Dermis microvascular lymphatic vessel endothelial cell (primary cell): ENCODE measurements at places on chromosomes 1 and 21. TPM values are rescaled to one million over a fixed set of nuclear protein-coding genes. Genes with fewer than 3 reads are reported as not detected.

- no peak for DNase-seq
These were observed 190.5 kb downstream of the TOMM20 start for GRCh38 chr1:234938135-234938534.

DNA sequence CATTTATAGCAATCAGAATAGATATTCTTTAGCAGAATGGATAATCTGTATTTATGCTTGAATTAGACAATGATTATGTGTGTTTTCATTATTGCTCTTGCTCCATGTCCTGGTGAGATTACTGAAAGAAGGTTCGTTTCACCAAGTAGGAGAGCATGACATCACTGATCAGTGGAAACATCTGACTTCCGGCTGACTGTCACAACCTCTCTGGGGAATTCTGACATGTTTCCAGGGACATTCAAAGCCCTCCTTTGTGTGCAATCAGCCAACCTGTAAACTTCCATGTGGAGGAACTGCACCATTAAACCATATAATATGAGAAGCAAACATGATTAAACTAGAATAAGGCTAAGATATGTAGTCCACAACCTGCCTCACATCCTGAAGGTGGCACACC, 424.8 kb upstream of the ADGRL4 start:
- DNase-seq = peak; percentile 1

DNA sequence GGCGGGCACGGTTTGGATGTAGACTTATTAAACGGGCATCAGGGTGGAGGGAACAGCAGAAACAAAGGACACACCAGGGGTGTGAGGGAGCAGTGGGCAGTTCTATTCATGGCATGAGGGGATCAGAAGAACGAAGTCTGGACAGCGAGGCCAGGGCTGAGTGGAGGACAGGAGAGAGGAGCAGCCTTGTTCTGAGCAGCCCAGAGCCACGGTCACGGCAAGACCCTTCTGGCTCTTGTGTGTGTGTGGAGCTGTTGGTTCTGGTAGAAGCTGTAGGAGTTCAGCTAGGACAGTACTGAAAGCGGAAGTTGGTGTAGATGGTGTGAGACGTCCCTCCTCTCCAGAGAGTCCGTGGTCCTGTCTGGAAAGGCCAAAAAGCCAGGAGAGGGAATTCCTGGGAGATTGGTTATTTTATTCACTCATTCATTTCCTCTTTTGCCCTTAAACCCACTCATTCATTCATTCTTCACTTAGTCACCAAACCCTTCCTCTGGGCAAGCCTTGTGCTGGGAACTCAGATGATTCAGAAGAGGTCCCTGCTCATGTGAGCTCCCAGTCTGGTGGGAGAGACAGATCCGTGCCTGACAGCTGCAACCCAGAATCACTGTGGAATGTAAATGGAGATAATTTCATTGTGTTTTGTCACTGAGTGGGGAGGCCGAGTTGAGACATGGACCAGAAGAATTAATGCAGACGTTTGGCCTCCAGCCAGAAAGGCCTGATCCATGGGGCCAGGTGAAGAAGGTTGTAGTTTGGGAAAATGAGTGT, 4.1 kb upstream of the ACOT11 start:
- DNase-seq = peak; percentile 38

GRCh38 chr1:51294566-51295184, 35.7 kb downstream of the TTC39A start:
- no peak for DNase-seq

DNA sequence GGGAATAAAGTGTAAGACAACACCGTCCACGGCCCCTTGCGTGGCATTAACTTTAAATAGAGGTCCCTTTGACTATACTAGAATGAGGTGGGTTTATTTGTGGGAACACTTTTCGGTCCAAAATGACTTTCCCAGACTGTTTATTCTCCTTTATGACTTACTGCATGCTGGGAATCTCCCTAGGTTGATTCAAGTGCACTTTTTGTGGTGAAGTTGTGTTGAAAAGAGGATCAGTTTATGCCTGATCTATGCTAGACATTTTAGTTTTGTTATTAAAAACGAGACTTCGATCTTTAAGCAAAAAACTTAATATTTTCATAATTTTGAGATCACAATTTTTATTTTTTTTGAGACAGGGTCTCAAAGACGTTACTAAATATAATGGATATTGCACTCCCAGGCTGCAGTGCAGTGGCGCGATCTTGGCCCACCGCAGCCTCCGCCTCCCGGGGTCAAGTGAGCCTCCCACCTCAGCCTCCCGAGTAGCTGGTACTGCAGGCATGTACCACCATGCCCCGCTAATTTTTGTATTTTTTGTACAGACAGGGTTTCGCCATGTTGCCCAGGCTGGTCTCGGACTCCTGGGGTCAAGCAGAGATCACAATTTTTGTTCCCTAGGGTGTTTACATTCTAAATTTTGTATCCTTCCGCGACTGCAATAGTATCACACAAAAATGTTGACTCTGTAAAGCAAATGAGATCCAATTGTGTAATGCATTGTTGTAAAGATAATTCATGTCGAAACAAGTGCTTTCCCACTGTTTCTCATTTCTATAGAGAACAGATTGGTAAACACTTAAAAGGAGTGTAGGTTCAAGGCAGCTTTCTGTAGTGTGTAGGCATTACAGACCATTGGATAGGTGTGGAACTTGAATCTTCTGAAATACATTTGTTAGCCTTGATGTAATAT, 1.6 kb downstream of the CDC42 start:
- DNase-seq = peak; percentile 11

- DNase-seq = no peak
These were observed 52.5 kb downstream of the NFASC start for GRCh38 chr1:204923201-204923600.

DNA sequence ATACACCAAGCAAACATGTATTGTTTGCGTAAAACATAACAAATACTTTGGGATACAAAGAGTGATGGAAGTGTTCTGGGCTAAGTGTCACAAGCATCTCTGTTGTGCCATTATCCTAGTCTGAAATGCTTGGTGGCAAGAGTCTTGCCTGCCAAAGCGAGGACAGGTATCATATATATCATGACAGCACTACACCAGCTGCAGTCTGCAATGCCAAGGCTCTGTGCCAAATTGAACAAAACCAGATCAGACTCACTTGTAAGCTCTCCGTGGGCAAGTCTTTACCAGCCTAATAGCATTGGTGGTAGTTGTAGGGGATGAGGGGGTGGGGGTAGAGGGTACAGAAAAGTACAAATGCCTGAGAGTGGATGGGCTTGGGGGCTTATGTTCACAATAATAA, 119.2 kb downstream of the RWDD3 start:
- DNase-seq = no peak

GRCh38 chr1:202365092-202365815, 16.8 kb downstream of the PPP1R12B start:
- no peak for DNase-seq

- DNase-seq = no peak
These were observed 3.1 kb downstream of the CTXND2 start for GRCh38 chr1:150890033-150890416.

- no peak for DNase-seq
These were observed 1.6 kb downstream of the ST6GALNAC5 start for GRCh38 chr1:76868916-76869315.

DNA sequence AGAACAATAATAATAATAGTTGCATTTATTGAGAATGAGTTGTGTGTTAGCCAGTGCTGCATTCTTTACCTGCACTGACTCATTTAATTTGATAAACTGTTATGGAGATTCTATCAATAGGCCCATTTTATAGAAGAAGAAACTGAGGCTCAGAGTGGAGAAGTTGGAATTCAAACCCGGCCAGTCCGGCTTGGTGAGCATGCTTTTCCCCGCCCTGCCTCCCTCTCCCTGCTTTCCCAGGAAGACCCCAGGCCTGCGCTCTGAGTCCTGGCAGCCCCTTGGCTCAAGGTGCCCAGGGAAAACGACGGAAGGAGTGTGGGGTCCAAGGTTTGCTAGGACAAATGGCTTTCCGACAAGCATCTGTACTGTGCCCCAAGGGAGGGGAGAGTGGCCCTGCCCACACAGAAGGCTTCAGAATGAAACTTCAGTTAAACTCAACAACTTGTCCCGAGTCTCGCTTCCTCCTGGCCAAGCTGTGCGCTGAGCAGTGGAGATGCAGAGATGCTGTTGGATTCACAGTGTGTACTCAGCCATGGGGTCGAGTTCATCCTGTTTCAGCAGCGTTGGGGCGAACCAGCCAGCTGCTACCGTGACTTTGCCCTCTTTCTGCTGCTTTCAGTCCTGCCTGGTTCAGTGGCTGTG, 23.3 kb upstream of the PADI6 start:
- DNase-seq = no peak

DNA sequence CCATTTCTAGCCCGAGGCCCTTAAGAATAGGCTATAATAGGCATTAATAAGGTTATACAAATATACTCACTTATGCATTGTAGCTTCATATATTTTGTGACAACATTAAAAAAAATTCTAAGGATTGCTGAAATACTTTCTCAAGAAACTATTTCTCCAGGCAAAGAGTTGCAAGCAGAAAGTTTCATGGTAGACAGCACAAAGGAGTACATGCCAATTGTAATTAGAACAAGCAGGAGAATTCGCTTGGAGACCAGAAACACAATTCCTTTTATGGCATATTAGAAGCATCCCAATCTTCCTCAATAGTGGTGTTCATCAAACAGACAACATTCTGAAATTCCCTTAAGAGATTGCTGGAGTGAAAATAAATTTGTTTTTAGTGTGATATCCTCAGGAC, 122.8 kb downstream of the CRB1 start:
- DNase-seq = no peak

DNA sequence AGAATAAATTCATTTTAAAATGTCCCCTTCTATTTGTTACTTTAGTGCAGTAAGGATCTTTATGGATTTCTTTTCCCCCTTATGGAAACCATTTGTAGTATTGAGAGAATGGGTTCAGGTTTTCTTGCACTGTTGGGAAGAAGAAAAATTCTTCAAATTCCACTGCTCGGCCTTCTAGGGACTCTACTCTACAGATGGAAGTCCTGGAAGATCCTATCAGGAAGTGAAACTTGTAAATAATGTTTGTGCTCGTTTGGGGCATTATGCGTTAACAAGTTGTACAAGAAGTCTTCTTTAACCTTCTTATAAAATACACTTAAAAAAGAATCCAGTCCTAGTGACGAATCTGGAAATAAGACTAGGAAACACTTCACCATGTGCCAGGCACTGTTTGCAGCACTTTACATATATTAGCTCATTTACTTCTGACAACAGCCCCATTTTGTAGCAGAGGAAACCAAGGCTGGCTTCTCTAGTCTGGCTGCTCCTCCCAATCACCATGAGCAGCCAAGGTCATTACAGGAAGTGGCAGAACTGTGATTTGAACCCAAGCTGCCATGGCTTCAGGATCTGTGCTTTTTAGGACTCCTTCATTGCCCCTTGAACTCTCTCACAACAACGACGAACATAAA, 11.8 kb downstream of the LRRC8D start:
- no peak for DNase-seq

- no peak for DNase-seq
These were observed 46.1 kb upstream of the ABCG1 start for GRCh38 chr21:42172596-42173483.

GRCh38 chr1:217897100-217897499, 266.0 kb downstream of the SPATA17 start:
- no peak for DNase-seq

DNA sequence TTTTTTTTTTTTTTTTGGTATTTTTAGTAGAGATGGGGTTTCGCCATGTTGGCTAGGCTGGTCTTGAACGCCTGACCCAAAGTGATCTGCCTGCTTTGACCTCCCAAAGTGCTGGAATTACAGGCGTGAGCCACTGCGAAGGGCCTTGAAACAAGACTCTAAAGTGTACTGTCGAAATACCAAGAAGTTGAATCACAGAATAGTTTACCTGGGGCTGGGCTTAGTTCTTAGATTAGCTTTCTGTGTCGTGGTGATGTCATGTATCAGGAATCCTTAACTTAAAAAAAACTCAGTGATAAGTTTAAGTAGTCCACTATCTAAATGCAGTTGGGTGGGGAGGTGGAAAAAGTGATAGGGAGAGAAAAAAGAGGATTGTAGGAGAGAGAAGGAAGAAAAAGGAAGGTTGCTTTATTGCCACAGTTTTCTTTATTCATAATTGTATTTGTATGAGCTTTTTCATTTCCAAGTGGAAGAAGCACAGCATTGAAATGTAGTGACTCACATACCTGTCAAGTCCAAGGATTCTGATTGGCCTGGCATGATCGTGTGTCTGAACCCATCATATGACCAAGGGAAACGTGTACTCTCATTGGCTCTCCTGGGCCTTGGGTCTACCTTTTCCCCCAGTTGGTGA, 13.4 kb downstream of the ITSN1 start:
- no peak for DNase-seq

- no peak for DNase-seq
These were observed 13.4 kb upstream of the LAPTM5 start for GRCh38 chr1:30771005-30771404.

Gene AK5
- total RNA-seq = 13.3 and 39.7 TPM in 2 replicates

Gene LCE1C
- not detected in 2 replicates for total RNA-seq

Gene UBR4
- total RNA-seq = 74.1 and 99.1 TPM in 2 replicates

Gene TENT5C
- total RNA-seq = 0.64 and 1.9 TPM in 2 replicates

Gene ATP1A4
- not detected in 2 replicates for total RNA-seq

Gene FAM163A
- total RNA-seq = 0.13 and 0.51 TPM in 2 replicates

Gene CCDC185
- not detected in 2 replicates for total RNA-seq
